ENCODE measurements at places on chromosomes 3 and 15.

DNA sequence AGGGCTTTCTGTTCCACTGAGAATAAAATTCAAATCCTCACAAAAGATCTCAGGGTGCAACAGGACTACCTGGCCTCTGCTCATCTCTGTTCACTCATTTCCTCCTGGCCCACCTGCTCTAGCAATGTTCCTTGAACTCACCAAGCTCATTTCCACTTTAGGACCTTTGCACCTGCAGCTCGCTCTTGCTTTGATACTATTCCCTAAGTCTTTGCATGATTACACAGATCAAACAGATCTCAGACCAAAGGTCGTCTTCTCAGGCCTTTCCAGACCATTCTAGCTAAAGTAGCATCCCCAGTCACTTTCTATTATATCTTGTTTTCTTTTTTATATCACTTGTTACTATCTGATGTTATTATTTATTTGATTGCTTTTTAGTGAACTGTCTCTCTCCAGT lies 54.7 kb downstream of the B3GNT5 start:
- DNase-seq = no peak

DNA sequence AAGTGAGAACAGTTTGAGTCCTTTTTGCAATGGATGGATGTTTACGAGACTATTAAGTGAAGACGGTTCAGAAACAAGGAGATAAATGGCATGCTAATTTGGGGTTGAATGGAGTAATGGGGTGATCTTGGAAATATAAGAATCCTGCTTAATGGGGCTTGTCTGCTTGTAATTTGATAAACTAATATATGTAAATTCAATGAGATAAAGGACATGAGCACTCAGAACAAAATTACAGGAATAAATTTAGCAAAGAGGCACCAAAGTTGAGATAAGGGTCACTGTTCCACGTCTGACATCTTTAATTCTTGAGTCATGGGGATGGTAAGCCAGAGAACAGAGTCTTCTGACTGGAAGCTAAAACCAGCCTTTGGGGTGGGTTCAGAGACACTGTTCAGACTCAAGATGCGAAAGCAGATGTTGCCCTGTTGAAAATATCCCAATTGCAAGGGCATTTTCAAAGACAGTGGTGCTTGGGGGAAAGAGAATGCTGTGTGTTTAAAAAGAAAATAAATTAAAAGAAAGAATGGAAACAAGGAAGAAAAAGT lies 67.8 kb upstream of the CHRNB4 start:
- DNase-seq = no peak

DNA sequence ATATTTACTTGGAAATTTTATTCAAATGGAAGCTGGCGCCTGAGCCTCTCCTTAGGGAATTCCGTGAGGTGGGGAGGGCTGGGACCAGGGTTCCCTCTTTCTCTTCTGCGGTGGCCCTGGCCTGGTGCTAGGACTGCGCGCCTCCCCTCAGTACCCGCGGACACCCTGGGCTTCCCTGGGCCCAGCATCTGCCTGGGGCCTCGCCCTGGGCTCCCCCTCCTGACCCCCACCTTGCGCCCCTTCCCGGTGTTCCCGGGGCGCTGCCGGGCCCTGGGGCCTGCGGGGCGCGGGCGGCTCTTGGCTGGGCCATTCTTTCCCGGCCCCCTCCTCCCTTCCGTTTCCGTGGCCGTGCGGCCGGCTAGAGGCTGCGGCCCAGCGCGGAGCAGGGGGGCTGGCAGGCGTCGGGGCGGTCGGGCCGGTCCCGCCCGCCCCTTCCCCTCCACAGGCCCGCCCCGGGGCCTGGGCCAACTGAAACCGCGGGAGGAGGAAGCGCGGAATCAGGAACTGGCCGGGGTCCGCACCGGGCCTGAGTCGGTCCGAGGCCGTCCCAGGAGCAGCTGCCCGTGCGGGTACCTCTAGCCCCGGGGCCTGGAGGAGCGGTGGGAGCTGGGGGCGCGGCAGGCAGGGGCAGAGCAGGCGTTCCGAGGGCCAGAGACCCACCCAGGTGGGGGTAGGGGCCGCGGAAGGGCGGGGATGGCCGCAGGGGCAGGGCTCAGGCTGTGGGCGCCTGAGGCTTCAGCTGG lies at the start of gene FES:
TSS of gene FES (plus strand) at position 529 of the 743 bp plus-strand sequence. CDS start 542 bp downstream, outside the sequence.
- DNase-seq = no peak

DNA sequence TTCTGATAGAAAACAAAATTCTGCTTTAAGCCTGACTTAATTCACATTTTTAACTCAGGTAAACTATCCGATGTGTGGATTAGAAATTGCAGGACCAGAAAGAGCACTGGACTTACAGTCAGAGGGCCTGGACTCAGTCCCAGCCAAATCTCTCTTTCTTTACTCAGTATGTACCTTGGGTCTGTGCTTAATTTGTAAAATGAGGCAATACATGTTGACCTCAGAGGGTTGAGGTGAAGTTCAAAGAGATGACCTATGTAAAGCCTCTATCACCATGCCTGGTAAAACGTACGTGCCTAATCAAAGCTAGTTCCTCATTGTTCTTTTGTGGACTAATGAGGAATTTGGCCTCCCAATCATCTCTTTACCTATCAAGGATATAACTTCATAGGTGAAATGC lies 1.9 kb upstream of the BCL2A1 start:
- DNase-seq = no peak

- no peak for DNase-seq
Measured at GRCh38 chr3:71232175-71232679, 351.3 kb downstream of the FOXP1 start.

DNA sequence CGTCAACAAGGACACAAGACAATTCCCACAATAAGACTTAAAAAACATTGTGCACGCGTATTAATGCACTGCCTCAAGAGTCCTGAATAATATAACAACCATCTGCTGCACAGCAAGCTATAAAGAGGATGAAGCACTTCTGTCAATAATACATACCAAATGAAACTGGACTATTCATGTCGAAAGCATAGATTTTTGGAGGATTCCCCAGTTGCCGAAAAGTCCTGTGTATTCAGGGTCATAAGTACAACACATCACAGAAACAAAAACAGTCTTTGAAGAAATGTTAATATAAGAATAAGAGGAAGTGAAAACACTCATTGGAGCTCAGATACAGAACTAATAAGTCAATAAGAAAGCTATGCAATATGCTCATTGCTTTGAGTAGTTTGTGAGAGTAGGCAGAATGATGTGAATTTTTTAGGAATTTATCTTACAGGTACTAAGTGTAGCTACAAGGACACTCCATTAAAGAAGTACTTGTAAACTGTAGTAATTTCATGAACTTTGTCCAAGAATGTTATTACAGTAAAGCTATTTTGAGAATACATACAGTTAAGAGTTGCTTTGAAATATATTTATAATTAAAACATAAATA lies 31.6 kb downstream of the CBLB start:
- DNase-seq = no peak

DNA sequence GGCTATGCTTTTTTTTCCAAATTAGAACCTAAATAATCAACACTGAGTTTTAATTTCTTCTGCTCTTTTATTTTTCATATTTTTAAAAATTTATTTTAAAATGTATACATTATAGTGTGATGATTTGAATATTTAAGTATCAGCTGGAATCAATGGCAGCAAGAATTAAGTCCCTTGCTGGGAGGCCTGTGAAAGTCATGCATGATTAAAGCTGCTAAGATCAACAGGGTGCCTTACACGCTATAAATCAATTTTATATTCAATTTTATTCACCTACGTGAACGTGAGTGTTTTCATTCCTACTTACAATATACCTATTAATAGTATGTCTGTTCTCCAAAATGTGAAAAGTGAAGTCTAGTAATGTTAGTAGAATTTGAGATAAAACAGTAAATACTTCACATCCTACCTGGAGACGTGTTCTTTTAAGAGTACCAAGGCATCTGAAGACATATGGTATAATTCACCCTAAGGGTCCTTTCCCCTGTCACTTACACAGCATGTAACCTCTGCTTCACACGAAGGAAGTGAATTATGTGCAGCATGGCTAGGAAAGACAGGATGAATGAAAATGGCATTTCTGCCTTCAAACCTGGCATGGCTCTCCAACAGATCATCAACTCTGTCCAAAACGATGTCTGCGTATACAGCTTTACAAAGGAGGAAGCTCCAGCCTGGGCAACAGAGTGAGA lies 640.4 kb upstream of the ROBO1 start:
- no peak for DNase-seq

GRCh38 chr3:76131396-76132153 lies 346.2 kb upstream of the ZNF717 start:
- no peak for DNase-seq

GRCh38 chr3:124257336-124257864 lies 265.5 kb upstream of the ROPN1 start:
- no peak for DNase-seq

DNA sequence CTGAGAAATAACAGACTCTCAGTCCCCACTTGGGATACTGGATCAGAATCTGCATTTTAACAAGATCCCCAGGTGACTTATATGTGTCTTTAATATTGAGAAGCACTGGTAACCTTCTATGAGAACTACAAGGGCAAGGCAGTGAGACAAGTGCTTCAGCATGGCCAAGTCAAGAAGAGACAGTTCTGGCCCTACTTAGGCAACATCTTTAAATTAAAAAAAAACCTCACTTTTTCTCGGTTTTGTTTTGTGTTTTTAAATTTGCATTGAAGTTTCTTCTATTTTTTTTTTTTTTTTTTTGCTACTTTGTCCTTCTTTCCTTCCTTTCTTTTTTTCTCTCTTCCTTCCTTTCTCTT lies 42.5 kb upstream of the SPTSSB start:
- no peak for DNase-seq

- no peak for DNase-seq
Measured at GRCh38 chr3:67384760-67385397, 269.5 kb downstream of the SUCLG2 start.

- no peak for DNase-seq
Measured at GRCh38 chr3:81568378-81568777, 193.1 kb downstream of the GBE1 start.

DNA sequence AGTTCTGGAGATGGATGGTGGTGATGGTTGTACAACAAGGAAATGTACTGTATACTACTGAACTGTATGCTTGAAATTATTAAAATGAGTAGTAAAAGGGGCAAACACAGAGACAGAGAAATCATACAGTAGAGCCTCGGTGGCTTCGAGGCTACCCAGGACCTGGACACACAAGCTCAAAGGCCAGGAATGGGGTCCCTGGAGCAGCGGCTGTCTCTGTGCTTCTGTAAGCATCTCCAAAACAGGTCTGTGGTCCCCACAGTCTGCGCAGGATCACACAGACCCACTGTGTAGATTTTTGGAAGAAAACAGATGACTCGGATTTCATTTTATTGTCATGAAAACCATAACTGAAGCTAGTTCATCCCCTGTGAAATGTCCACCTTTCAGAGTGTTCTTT lies 39.7 kb downstream of the PGPEP1L start:
- no peak for DNase-seq

DNA sequence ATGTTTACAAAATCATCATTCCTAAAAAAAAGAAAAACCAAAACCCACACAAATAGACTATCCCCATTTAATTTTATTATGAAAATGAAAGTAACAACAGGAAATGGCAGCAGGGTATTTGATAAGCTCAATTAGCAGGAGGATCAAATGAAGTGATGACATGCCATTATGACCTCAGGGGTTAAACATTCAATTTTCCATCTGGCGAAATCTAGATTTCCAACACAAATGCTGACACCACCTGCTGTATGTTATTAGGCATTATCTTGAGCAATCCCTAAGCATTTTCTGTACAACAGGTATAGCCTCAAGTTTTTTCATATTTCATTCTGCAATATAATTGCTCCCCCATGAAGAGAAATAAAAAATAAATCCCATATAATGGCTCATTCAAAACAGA lies 57.1 kb downstream of the SHQ1 start:
- DNase-seq = no peak

DNA sequence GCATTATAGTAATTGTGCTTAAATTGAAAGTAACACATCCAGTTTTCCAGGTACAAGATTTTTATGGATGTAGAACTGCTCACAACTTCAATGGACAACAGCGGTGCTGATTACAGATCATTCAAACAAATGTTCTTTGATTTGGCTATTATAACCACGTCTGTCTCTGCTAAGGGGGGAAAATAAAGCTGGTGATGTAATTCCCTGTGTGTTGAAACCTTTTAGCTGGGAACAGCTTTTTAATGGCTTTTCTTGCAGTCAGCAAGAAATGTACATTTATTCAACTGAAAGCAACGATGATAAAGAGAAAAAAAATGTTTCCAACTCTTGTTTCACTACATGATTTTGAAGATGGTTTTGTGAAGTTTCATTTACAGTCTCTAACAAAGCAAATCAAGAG lies 431.9 kb upstream of the AGTR1 start:
- no peak for DNase-seq

GRCh38 chr3:155131104-155131503 lies 51.0 kb downstream of the MME start:
- no peak for DNase-seq

DNA sequence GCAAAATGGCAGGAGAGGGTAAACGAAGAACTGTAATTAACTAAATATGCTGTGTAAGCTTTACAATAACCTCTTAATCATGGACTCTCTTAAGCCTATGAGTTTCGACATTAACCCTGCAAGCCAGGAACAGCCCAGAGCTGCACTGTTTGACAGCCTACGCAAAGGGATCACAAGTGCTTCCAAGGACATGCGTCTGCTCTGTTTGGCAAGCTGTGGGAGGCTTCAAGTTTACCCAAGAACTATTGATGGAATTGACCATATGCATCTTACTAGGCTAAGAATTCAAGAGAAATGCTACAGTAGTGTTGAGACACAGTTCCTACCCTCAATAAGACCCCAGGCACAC lies 66.0 kb downstream of the PDZRN3 start:
- no peak for DNase-seq

DNA sequence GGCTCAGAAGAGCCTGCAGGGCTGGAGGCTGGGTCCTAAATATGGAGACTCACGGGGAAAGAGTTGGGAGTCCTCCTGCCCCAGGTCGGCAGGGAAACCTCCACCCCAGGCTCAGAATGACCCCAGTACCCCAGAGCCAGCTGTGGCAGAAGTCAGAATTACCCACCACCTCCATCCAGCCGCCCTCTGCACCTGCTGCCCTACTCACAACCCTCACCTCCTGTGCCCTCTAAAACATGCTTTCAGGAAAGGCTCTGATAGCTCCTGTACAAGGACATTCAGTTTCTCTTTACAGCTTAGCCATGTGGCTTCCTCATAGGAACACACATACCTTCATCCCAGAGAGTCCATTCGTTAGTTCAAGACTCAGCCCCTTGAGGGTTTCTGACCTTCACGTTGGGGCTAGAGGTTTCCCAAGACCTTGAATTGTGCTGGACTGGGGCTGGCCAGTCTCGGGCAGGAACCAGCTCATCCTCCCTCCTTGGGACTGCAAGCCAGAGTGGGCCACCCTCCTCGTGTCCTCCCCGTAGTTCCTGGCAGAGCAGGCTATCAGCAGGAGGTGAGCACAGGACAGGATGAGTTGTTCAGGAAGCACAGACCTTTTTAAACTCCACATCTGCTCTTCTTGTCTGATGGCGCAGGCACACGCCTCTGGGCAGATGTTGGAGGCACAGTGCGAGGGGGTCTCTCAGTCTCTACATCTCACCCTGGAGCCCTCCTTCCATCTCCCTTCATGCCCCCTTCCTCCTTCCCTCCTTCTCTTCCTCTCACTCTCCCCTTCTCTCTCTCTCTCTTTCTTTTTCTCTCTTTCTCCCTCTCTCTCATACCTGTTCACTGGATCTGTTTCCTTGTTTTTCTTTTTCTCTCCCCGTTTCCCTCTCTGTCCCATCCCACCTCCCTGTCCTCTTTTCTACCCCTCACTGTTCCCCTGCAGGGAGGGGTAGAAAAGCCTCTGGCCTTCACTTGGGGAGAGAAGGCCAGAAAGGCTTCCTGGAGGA lies 55.9 kb upstream of the NR2C2 start:
- DNase-seq = no peak
